ENCODE measurements at places on chromosomes 6 and 20.

GRCh38 chr6:29741592-29741991 lies 18.4 kb downstream of the HLA-F start:
- DNase-seq: no peak

DNA sequence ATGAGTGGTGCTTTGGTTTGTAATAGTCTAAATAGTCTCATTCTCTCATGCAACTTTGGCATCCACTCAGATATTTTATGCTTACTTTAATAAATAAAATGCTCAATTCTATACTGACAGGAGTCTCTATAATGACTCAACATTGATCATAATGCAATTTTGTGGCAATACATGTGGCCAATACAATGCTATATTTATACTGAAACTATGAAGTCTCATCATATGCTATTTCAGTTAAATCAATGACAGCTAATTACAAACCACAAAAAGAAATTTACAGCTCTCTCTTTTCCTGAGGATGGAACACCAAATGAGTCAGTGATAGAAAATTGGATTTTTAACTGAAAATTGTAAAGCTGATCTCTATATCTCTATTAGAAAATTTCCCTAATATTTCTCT lies 77.1 kb downstream of the WASF1 start:
- DNase-seq: no peak

GRCh38 chr20:11551479-11551878 lies 366.2 kb upstream of the BTBD3 start:
- DNase-seq: no peak

DNA sequence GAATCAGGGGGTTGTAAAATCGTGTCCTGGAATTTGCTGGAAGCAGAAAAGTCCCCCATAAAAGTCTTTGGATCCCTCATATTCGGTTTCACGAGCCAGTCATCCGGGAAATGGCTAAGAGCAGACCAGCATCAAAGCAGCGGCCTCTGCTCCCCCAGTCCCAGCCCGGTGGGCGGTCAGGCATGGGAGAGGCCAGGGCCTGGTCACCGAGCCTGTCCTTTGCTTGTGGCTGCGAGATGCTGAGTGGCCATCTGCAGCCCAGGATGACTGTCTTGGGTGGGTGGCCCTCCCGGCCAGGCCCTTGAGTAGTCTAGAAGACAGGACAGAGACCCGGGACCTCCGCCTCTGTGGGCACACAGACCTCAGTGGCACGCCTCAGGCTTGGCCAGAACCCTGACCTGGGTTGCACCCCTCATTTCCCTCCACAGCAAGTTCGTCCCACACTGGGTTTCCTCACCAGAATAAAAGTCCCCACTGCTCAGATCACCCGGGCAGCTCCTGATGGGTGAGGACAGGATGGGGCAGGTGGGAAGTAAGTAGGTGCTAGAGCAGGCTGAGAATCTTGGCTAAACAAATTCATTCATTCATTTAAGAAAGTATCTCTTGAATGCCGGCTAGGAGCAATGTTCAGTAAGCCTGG lies 172.1 kb downstream of the BMP7 start:
- DNase-seq: no peak

GRCh38 chr20:40991181-40991889 lies 37.3 kb upstream of the TOP1 start:
- no peak for DNase-seq

Data from NCI-H510A (cell line).